WTC11 (cell line): ENCODE measurements at places on chromosomes 13 and 19. TPM values are rescaled to one million over a fixed set of nuclear protein-coding genes. Genes with fewer than 3 reads are reported as not detected.

The TIMM44 gene
- 103 to 129 TPM (median 103 TPM) in 3 replicates for total RNA-seq

DNA sequence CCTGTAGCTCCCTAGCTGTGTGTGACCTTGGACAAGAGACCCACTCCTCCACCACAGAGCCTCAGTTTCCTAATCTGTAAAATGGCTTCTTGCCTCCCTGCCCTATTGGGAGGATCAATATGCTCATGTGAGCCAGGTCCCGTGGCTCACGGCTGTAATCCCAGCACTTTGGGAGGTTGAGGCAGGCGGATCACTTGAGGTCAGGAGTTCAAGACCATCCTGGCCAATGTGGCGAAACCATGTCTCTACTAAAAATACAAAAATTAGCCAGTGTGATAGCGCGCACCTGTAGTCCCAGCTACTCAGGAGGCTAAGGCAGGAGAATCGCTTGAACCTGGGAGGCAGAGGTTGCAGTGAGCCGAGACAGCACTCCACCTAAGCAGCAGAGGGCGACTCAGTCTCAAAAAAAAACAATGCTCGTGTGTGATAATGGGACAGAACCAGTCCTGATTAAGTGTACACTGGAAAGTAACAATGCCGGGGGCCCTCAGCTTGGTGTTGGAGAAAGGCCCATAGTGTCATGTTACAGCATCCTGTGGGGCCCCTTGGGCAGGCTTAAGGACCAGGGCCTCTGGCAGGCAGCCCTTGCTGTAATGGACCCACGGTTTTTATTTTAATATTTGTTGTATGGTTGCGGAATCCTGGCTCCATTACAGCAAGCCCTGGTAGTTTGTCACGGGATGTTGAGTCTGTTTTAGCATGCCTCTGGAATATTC, 6.8 kb downstream of the RPS11 start:
- H3K4me3 ChIP-seq = no peak overlapping the region
- no peaks in the 10 kb centered on the region; the same call in 1 of the 2 replicates for H3K27me3 ChIP-seq
- no peak for DNase-seq

- H3K36me3 ChIP-seq = no peaks in the 10 kb centered on the region
- no peaks in the 10 kb centered on the region; the same call in 1 of the 2 replicates for H3K27me3 ChIP-seq
- H3K27ac ChIP-seq = no peak overlapping the region
- no peak for DNase-seq
- H3K4me3 ChIP-seq = no peak overlapping the region
Observed at GRCh38 chr13:42333613-42334328, 61.8 kb downstream of the AKAP11 start.

DNA sequence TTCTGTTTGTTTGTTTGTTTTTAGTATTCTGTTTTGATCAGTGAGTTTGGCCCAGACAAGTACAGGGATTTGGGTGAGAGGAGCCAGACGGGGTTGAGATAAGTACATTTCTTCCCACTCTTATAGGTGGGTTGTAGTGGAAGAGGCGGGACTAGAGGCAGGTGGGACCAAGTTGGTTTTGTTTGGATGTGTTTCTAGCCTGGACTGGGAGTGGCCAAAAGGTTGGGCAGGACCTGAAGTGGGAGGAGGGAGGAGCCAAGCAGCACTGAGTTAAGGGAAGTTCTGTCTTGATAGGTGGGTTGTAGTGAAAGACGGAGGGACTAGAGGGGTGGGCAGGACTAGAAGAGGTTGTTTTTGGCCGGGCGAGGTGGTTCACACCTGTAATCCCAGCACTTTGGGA, 9.0 kb downstream of the DNASE2 start:
- H3K4me1 ChIP-seq = peaks cover under 1% of the 10 kb centered on the region; the same call in 1 of the 2 replicates
- DNase-seq = no peak
- no peak overlapping the region for H3K4me3 ChIP-seq
- H3K27ac ChIP-seq = peak overlapping the region; percentile 47; the same call in 1 of the 2 replicates
- peaks cover 30% of the 10 kb centered on the region for H3K27me3 ChIP-seq
- H3K36me3 ChIP-seq = peaks cover 46% of the 10 kb centered on the region

GRCh38 chr13:74770361-74770760, 636.2 kb upstream of the KLF12 start:
- peaks cover 21% of the 10 kb centered on the region for H3K4me1 ChIP-seq
- no peak overlapping the region for H3K4me3 ChIP-seq
- no peaks in the 10 kb centered on the region for H3K27me3 ChIP-seq
- DNase-seq = no peak

GRCh38 chr19:2885736-2886135, 15.0 kb upstream of the ZNF57 start:
- H3K27ac ChIP-seq = no peak overlapping the region
- H3K27me3 ChIP-seq = no peaks in the 10 kb centered on the region
- H3K4me3 ChIP-seq = no peak overlapping the region
- peaks cover 8% of the 10 kb centered on the region for H3K4me1 ChIP-seq

GRCh38 chr13:112783978-112784371, 94.1 kb downstream of the ATP11A start:
- H3K36me3 ChIP-seq = peaks cover 28% of the 10 kb centered on the region
- H3K27ac ChIP-seq = peak overlapping the region; percentile 88
- H3K4me3 ChIP-seq = no peak overlapping the region
- H3K27me3 ChIP-seq = no peaks in the 10 kb centered on the region
- peak; percentile 15 for DNase-seq

DNA sequence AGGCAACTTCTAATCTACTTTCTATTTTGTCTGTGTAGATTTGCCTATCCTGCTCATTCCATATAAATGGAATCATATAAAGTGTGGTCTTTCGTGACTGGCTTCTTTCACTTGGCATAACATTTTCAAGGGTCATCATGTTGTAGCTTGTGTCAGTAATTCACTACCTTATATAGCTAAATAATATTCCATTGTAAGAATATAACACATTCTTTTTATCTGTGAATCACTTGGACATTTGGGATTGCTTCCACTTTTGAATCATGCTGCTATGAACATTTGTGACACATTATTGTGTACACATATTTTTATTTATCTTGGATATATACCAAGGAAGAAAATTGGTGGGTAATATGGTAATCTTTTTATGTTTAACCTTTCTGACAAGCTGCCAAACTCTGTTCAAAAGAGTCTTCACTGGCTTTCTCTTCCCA, 89.0 kb upstream of the CSNK1A1L start:
- H3K27ac ChIP-seq = no peak overlapping the region
- H3K27me3 ChIP-seq = no peaks in the 10 kb centered on the region; the same call in 1 of the 2 replicates
- H3K36me3 ChIP-seq = no peaks in the 10 kb centered on the region

The KISS1R gene
- total RNA-seq = 2.9 to 4.4 TPM (median 3.6 TPM) in 3 replicates

DNA sequence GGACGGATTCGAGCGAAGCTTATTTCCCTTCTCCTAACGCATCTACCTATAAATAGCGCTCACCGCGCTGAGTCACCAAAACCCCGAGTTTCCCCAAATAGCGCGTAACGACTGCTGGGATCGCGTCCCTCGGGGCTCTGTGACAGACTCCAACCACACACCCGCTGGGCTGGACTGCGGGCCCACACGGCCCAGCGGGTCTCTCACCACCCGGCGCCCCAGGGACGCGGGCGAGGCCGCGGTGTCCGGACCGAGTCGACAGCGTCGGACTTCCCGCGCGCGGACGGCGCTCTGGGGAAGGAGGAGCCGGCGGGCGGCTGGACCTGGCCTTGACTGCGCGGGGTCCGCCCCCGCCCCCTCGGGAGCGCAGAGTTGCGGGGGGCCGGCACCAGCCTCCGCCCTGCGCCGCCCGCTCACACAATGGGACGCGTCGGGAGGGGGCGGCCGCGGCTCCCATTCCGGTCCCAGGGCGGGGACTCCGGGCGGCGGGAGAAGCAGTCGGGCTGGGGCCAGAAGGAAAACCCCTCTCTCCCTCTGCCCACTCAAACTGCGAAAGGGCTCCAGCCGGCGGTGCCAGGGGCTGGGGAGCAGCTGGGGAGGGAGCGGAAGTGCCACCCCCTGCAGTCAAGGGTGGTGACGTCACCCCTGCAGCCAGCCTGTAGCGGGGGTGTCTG, 108.8 kb downstream of the KCNRG start:
- no peak overlapping the region for H3K27ac ChIP-seq
- peaks cover 80% of the 10 kb centered on the region for H3K27me3 ChIP-seq
- H3K36me3 ChIP-seq = no peaks in the 10 kb centered on the region
- H3K4me3 ChIP-seq = peak overlapping the region; percentile 78
- peak; percentile 87 for DNase-seq

The IGFL4 gene
- total RNA-seq = 0.20 to 0.37 TPM (median 0.34 TPM) in 3 replicates

DNA sequence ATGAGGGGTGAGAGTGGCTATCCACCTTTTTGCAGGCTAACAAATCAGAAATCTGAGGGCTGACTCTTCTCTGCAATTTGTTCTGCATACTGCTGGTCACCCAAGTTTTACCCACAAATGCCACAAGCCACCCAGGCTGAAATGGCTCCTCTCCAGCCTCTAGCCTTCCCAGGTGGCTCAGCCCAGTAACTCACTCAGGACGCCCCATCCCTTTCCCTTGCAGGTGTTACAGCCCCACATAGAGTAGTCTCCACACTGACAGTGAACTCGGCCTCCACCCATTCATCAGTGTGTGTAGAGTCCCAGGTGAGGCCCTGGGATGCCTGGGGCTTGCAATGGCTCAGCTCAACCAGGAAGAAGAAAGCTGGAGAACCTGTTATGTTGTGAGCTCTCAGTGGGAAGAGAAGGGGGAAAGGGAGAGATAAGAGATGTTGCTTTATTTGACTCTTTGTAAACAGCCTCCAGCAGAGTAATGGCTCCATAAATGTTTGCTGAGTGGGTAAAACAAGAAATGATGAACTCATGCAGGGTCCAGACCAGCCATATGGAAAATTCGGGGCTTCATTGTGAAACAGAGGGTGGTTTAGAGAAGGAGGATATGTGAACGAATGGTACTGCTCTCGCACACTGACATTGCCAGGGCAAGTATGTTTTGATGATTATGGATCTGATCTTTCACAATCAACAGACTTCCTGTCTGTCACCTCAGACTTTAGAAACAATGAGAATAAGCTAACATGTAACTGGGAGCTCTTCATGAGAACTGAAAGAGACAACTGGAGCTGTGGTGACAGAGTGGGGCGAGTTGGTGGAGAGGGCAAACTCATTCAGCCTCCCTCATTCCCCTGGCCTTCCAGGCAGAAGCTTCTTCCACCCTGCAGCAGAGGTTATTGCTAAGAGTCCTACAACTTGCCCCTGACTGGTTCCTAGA, 74.2 kb upstream of the RFC3 start:
- H3K27me3 ChIP-seq = no peaks in the 10 kb centered on the region
- no peak overlapping the region for H3K27ac ChIP-seq
- peaks cover 11% of the 10 kb centered on the region for H3K4me1 ChIP-seq
- no peak overlapping the region for H3K4me3 ChIP-seq

The DACH1 gene
- 0.31 to 0.39 TPM (median 0.37 TPM) in 3 replicates for total RNA-seq

DNA sequence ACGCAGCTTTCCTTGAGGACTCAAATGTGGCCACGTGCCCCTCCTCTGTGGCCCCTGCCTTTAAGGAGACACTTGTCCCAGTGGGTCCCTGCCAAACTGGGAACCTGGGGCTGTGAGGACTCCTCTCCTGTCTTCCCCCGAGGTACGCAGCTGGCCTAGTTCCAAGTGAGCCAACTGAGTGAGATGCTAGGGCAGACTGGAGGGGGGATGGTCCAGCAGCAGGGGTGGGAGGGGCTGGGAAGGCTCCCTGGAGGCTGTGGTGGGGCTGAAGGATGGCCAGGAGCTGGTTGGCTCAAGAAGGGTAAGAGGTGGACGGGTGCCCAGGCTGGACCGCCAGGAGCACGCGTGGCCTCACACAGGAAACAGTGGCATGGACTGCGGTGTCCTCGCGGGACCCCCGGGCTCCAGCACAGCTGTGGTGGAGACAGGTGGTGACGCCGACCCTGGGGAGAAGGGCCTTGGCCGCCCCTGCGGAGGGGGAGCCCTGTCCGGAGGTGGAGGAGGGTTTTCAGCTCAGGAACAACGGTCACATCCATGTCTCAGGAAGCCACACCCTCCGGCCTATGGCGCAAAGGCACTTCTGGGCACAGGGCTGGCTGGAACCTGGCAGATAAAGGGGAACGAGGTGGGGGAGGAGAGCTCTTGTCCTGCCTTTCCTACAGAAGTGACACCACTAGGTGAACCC, 45.8 kb downstream of the MLLT1 start:
- H3K36me3 ChIP-seq = peaks cover 10% of the 10 kb centered on the region; the same call in 1 of the 2 replicates
- no peak overlapping the region for H3K27ac ChIP-seq
- no peak overlapping the region for H3K4me3 ChIP-seq
- no peaks in the 10 kb centered on the region for H3K27me3 ChIP-seq

DNA sequence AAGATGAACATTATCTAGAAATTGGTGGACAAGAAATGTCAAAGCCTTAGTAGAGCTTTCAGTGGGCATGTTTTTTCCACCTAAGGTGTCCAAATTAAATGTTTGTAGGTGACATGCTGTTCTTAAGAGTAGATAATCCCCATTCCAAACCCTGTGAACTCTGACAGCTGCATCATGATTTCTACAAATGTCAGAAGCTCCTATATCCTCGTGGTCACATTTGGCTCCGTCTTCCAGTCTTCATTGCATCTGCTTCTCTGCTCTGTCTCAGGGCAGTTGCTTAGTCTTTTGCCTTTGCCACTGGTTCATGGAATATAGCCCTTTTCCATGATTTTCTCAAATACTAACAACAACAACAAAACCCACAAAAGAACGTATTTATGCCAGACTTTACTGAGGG, 234.5 kb downstream of the DLEU7 start:
- no peaks in the 10 kb centered on the region for H3K36me3 ChIP-seq
- H3K4me1 ChIP-seq = peaks cover 5% of the 10 kb centered on the region
- DNase-seq = no peak
- no peak overlapping the region for H3K4me3 ChIP-seq
- H3K27me3 ChIP-seq = no peaks in the 10 kb centered on the region

The SHISA7 gene
- total RNA-seq = 0.79 to 0.94 TPM (median 0.87 TPM) in 3 replicates

DNA sequence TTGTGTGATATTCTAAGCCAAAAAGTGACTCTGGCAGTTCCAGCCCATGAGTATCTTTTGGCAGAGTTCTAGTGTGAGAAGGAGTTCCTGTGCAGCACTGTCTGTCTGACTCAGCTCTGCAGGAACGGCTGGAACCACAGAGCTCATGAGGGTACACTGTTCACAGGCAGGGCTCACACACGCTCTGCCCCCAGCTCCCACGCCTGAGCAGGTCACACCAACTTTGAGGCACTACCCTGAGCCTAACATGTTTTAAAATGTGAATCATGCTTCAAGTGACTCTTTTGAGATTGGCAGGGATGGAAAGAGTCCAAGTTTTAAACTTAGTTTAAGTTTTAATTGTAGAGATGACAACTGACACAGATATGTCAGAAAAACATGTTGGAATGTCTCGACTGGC, 1203.3 kb downstream of the UQCRFS1 start:
- H3K4me3 ChIP-seq = no peak overlapping the region
- no peak overlapping the region for H3K27ac ChIP-seq
- no peaks in the 10 kb centered on the region for H3K27me3 ChIP-seq
- DNase-seq = no peak
- peaks cover 11% of the 10 kb centered on the region for H3K4me1 ChIP-seq
- H3K36me3 ChIP-seq = peaks cover 8% of the 10 kb centered on the region; the same call in 1 of the 2 replicates

DNA sequence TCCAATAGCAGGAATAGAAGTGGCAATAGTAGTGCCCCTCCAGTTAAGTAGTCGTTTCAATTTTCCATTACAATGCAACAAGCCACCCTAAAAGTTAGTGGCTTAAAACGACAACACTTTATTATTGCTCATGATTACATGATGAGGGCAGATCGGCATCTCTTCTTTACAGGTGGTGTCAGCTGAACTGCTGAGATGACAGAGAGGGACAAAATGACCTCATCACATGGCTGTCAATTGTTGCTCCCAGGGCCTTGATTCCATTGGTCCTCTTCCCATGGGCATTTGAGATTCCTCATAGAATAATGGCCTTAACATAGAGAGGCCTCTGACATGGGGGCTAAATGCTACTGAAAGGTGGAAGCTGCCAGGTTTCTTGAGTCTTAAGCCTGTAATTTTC, 679.8 kb upstream of the KLHL1 start:
- no peak overlapping the region for H3K4me3 ChIP-seq
- no peak for DNase-seq
- no peak overlapping the region for H3K27ac ChIP-seq
- H3K27me3 ChIP-seq = no peaks in the 10 kb centered on the region; the same call in 1 of the 2 replicates
- H3K36me3 ChIP-seq = no peaks in the 10 kb centered on the region

GRCh38 chr13:65889368-65889767, 1340.8 kb downstream of the PCDH9 start:
- H3K36me3 ChIP-seq = no peaks in the 10 kb centered on the region
- peak overlapping the region; percentile 6; the same call in 1 of the 2 replicates for H3K27ac ChIP-seq
- no peaks in the 10 kb centered on the region for H3K27me3 ChIP-seq
- no peak for DNase-seq

The YJU2 gene
- 24.3 to 26.5 TPM (median 25.2 TPM) in 3 replicates for total RNA-seq
